ENCODE measurements at places on chromosomes 2 and 18. TPM values are rescaled to one million over a fixed set of nuclear protein-coding genes. Genes with fewer than 3 reads are reported as not detected.

- DNase-seq, result no peak
Observed at GRCh38 chr2:101619191-101619591, 78.3 kb upstream of the MAP4K4 start.

DNA sequence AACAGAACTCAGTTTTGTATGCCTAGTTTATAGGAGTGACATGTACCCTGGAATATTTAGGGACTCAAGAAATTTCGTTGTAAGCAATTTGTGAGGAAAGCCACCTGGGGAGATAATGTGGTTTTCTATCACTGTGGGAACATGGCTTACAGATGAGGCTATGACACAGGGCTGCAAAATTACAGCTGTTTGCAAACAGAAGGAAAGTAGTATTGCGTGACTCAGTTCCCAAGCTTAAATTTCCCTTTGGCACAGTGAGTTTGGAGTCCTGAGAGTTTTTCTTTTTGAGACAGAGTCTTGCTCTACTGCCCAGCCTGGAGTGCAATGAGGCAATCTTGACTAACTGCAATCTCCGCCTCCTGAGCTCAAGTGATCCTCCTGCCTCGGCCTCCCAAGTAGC, 149.8 kb downstream of the MYO5B start:
- no peak for DNase-seq

The ABCG8 gene
- polyA plus RNA-seq, result not detected

DNA sequence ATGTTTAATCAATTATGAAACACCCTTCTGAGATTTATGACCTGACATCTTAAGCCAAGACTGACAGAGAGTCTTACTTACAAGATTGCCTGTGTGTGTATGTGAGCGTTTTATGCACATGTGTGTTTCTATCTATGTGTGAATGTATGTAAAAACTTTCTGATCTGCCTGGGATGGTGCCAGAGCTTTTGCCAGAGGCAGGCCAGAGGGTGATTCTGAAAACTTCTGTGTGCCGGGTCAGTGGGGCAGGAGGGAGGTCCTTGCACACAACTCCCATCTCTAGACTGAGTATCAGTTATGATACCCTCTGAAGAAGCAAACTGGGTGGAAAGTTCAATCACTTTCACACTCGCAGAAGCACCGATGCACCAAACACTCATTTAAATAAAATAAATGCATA, 335.0 kb upstream of the NT5C1B start:
- DNase-seq, result no peak

The DQX1 gene
- 0.19 TPM for polyA plus RNA-seq

DNA sequence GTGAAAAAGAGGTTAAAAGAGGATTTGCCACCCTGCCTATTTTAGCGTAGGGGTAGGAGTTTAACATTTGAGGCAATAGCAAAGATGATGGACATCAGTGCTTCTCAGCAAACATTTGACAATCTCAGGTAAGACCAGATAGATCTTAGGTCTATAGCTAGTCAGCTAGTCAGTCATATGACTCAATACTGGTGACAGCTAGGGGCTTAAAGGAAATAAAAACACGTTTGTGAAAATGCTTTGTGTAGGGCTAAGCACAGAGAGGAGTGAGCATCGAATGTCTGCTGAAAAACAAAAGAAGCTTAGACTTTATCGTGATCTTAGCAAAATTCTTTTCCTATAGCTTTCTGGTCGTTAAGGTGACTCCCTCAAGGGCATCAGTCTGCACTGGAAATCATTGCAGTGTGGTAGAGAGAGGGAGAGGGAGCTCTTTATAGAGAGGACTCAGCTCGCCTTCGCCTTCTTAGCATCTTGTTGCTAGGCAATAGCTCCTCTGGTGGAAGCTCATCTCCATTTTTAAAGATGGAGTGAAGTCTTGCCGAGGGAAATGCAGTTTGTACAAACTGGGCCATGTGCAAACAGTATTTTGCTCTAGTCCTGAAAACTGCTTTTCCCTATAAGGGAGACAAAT, 62.8 kb upstream of the SLC38A11 start:
- no peak for DNase-seq

- no peak for DNase-seq
Observed at GRCh38 chr2:138630164-138630563, 128.6 kb downstream of the SPOPL start.

The ABI2 gene
- polyA plus RNA-seq, result 12.0 TPM

- DNase-seq, result no peak
Observed at GRCh38 chr2:76748581-76749296, 773.4 kb downstream of the LRRTM4 start.

- DNase-seq, result no peak
Observed at GRCh38 chr18:38368886-38369285, 803.3 kb upstream of the CELF4 start.
